ENCODE measurements at places on chromosomes 2 and 18.

- no peak overlapping the region for H3K27ac ChIP-seq
- H3K27me3 ChIP-seq, result peaks cover 18% of the 10 kb centered on the region
- no peaks in the 10 kb centered on the region for H3K4me1 ChIP-seq
- no peak overlapping the region for H3K4me3 ChIP-seq
- H3K36me3 ChIP-seq, result no peaks in the 10 kb centered on the region
- DNase-seq, result no peak
These were observed 142.6 kb upstream of the CYP1B1 start for GRCh38 chr2:38218591-38218991.

DNA sequence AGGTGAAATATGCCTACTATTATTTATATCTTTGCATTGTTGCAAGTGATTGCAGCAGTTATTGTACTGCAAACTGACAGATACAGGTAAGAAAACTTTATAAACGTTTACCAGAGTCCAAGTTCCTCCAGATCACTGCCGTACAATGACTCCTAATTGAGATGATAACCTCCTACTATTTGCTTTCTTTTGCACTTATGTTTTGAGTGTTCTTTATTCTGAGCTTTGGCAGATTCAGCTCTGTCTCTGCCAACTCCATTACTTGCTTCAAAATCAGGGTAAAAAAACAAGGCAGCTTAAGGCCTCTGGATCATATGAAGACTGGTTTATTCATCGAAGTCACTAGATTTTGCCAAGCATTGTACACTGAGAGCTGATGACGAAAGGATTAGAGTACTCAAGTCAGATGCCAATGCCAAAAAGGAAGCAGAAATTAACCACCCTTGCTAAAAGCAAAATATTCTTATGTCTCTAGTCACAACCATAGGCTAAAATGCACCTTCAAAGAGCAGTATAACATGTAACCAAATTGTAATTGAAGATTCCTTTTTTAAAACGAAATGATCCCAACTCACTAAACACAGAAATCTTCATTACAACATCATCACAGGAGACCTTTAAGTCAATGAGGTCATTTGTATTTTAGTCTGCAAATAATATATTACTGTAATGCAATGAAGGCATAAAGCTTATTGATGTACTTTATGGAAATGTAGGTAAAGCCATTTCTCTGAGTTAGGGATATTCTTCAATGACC, 10.5 kb upstream of the IKZF2 start:
- peak overlapping the region; percentile 81 for H3K27ac ChIP-seq
- no peaks in the 10 kb centered on the region for H3K36me3 ChIP-seq
- H3K27me3 ChIP-seq, result no peaks in the 10 kb centered on the region
- peaks cover 5% of the 10 kb centered on the region for H3K4me1 ChIP-seq
- no peak overlapping the region for H3K4me3 ChIP-seq
- DNase-seq, result peak; percentile 76

GRCh38 chr2:44826601-44827000, 114.9 kb upstream of the SIX3 start:
- no peak overlapping the region for H3K27ac ChIP-seq
- no peaks in the 10 kb centered on the region for H3K4me1 ChIP-seq
- no peak for DNase-seq
- no peaks in the 10 kb centered on the region for H3K36me3 ChIP-seq

DNA sequence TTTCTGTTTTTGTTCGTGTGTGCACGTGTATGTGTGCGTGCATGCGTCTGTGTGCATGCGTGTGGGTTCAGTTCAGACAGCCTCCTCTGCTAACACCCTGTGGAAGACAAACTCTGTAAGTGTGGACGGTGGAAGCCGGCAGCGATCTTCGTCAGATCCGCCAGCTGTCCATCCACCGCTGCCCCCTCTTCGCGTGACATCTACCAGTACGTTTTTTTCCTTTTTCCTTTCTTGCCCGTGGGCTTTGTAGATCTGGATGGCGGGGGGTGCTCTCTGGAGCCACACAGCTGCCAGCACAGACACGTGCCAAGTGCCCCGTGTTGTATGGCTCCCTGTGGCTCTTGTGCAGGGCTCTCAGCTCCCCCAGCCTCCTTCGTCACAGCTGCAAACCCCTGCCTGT, 32.3 kb downstream of the ITGB1BP1 start:
- no peak overlapping the region for H3K4me3 ChIP-seq
- peaks cover 4% of the 10 kb centered on the region for H3K4me1 ChIP-seq
- H3K27ac ChIP-seq, result no peak overlapping the region
- no peaks in the 10 kb centered on the region for H3K27me3 ChIP-seq
- DNase-seq, result no peak
- H3K36me3 ChIP-seq, result peaks cover 48% of the 10 kb centered on the region

- H3K36me3 ChIP-seq, result no peaks in the 10 kb centered on the region
- no peak overlapping the region for H3K27ac ChIP-seq
- H3K4me3 ChIP-seq, result no peak overlapping the region
- DNase-seq, result no peak
- no peaks in the 10 kb centered on the region for H3K27me3 ChIP-seq
These were observed 122.3 kb downstream of the LYPD6B start for GRCh38 chr2:149160701-149161217.

Data from IMR-90 (cell line).